NCI-H345 (cell line): ENCODE measurements at places on chromosomes 4 and X.

DNA sequence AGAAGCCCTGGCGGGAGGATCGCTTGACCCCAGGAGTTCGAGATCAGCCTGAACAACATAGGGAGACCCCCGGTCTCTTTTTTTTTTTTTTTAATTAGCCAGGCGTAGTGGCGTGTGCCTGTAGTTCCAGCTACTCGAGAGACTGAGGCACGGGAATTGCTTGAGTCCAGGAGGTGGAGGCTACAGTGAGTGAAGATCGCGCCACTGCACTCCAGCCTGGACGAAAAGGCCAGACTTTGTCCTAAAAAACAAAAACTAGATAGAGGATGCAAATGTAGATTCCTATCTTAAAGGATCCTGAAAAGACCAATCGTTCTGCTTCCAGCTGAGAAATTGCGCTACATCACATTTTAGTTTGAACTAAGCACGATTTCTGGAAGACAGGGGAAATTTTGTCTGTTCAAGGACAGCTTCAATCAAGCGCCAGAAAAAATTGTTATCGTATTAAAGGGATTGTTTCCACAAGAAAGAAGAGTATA is 627 bp upstream of the HSD17B11 start:
- DNase-seq, result no peak

DNA sequence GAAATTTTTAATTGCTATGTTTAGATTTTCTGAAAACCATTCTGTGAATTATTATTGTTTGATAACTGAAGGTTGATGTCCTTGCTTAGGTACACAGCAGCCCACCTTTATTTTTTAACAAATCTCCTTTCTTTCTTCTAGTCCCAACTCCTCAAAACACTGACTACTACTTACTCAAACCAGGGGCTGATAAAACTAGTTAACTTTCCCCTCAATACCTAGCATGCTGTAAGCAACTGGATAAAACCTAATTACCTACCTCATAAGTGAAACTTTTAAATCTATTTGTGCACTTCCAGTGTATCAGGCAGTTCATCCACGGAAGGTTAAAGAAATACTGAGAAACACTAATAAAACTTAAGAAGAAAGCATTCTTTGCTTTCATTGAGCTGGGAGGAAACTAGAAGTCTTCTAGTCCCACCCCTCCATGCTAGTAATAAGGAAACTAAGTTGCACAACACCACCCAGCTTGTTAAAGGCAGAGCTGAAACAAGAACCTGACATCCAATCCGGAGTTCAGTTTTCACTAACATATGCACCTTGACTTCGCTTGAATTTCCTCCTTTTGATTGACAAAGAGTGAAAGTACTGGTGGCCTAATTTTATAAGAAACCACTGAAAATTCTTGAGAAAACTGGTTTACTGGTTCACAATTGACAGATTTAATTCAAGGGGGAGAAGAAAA is 180.2 kb upstream of the TET2 start:
- DNase-seq, result no peak

DNA sequence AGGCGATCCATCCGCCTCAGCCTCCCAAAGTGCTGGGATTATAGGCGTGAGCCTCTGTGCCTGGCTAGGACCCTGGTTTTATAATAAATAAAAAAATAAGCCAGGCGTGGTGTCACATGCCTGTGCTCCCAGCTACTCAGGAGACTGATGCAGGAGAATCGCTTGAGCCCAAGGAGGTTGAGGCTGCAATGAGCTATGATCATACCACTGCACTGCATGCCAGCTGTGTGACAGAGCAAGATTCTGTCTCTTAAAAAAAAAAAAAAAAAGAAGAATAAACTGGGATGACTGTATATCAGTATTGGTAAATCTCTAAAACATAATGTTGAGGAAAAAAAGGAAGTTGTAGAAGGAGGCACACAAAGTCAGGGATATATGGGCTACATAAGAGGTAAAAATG is 45.7 kb upstream of the SLC34A2 start:
- no peak for DNase-seq

GRCh38 chr4:167025670-167026069 is 208.6 kb downstream of the SPOCK3 start:
- DNase-seq, result peak; percentile 15

- no peak for DNase-seq
These were observed 100.5 kb upstream of the PCDH18 start for GRCh38 chr4:137632842-137633241.

GRCh38 chr4:149604827-149605226 is 210.8 kb downstream of the IQCM start:
- no peak for DNase-seq

DNA sequence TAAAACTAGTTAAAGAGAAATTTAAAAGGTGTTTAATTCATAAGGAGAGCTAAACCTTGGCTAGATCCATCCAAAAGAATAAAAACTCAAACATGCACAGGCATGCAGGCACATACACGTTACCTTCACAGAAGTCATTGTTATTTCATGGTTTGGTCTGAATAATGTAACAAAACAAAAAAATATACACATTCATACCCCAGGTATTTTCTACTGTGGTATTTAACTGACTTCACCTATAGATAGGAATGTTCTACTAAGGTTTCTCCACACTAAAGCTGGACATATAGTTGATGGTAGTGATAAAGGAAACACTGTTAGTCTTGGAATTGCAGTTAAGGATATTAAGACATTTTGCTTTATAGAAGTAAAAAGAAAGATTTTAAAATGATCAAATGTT is 283.6 kb upstream of the PCDH10 start:
- no peak for DNase-seq

DNA sequence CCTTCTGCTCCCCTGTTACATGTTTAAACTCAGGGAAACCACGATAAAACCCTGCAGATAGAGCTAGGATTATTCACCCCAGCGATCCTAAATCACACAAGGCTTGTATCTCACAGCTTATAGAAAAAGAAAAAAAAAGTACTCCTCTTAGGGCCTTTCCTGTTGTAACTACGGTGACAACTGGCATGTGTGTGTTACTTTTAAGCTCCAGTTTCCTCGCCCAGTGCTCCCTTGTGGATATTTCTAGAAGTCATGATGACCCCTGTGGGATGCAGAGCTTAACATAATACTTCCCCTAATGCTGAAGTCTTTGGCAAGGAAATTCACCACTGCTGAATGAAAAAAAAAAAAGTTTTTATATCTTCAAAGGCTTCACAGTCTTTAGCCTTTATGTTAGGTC is 114.7 kb downstream of the NWD2 start:
- DNase-seq, result no peak

- DNase-seq, result no peak
These were observed 51.1 kb downstream of the SPANXN3 start for GRCh38 chrX:143466130-143466529.

- no peak for DNase-seq
These were observed 1762.6 kb downstream of the RPA4 start for GRCh38 chrX:98646351-98646750.

DNA sequence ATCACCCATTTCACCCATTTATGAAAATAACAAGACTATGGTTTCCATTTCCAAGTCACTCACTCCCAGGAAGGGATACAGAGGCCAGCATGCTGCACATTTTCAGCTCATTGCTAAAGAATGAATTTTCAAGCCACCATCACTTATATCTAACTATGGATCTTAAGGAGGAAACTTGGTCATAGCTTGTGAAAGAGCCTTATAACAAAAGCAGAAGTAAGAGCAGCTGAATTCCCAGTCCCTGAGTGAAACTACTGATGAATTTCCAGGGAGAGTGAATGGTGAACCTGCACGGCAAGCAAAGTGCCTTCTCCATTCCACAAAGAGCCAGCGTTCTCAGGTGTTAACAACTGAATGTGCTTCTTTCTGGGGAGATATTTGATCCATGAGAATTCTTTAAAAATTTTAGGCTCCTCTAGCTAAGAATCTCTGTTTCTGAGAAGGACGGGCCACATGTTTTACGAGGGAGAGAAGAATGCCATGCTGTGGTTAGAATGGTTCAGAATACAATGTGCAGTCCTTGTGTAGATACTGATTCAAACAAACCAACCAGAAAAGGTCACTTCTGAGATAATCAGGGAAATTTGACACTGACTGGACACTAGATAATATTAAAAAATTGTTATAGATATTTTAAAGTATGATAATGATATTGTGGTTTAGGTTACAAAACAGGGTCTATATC is 24.0 kb downstream of the BTC start:
- DNase-seq, result no peak

GRCh38 chr4:128107766-128108165 is 46.7 kb downstream of the LARP1B start:
- no peak for DNase-seq

DNA sequence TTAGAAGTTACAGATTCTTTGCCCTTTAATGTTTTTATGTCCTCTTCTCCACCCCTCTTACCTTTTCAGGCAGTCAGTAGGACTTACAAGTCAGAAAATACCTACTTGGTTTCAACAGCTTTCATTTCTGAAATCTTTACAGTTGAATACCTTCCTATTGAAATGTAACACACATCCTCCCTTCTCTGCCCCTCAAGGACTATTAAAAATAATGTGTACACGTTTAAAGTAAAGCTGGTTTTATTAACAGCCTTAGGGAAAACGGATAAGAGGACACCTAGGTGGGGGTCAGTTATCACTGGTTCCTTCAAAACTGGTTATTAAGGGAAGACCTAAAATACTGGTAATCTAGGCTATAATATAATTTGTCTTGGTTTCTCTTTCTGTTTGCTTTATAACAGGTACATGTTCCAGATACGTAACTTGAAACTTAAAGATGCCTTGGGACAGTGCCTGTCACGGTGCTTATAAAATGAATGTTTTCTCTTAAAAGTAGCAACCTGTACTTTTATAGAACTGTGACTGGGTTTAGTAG is 1.8 kb downstream of the CCSER1 start:
- no peak for DNase-seq

DNA sequence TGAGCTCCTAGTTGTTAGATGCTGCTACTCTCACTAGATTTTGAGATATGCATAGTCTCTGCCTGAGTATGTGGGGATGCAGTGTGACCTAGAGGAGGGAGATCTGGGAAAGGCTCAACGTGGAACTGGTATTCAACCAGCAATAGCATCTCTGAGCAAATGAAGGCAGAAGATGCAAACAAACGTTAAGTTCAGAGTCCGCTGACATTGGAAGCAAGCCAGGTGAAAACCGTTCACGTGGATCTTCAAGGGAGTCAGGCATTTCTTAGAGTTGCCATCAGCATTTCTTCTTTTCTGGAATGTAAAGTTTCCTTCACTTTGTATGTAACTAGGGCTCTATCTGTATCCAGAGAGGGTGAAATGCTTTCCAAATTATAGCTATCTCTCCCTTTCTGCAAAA is 59.9 kb downstream of the C4orf51 start:
- DNase-seq, result no peak

DNA sequence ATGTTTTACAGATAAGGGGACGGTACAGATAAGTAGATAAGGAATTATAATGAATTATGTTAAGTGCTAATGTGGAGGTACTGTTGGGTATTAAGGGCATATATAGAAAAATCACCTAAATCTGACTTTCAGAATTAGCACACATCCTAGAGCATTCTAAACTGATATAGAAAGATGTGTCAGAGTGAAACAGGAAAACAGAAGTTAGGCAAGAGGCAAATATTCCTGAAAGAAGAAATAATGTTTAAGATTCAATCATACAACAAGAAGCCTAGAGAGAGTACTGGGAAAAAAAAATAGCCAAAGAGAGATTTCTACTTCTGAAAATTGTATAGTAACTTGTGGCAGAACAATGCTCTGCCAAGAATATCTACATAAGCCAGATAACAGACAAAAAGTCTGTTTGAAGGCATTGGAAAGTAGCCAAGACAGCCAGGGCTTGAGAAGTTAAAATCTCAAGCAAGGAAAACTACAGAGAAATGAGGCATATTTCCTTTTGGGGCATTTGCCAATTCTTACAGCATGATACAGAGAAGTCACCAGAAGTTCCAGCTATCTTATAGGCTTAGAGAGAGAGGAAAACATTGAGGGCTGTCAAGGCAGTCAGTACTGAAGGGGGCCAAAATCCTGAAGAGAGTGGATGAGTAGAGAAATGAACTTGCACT is 646.0 kb downstream of the RPA4 start:
- DNase-seq, result no peak

- DNase-seq, result no peak
These were observed 100.8 kb downstream of the SYTL5 start for GRCh38 chrX:38106991-38107655.
